ENCODE measurements at places on chromosomes 1 and 21.

DNA sequence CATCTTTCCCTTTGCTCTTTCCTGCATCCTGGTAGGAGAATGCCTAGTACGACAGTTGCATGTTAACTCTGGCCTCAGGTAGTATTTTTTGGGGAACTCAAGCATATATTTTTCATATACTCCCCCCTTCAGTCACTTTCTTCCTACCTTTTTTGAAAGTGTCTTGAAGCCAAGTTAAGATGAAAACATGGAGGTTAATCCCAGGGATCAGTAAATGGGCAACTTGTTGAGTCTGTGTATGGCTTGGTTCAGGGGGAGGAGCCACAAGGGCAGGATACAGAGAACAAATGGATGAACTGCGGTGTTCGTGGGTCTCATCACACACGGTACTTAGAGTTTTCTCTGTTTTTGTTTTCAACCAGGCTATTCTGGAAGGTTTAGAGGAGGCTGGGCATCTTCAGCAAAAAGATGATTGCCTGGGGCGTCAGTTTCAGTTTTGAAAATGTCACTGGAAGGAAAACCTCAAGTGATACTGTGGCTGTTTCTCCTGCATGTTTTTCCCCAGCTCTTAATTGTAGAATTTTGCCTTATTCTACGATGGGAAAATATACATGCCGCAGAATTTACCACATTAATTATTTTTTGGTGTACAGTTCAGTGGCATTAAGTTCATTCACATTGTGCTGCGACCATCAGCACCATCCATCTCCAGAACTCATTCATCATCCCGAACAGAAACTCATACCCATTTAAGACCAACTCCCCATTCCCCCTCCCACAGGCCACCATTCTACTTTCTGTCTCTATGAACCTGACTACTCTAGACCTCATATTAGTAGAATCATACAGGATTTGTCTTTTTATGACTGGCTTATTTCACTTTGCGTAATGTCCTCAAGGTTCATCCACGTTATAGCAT, 71.5 kb downstream of the MAP10 start:
- DNase-seq, result no peak

DNA sequence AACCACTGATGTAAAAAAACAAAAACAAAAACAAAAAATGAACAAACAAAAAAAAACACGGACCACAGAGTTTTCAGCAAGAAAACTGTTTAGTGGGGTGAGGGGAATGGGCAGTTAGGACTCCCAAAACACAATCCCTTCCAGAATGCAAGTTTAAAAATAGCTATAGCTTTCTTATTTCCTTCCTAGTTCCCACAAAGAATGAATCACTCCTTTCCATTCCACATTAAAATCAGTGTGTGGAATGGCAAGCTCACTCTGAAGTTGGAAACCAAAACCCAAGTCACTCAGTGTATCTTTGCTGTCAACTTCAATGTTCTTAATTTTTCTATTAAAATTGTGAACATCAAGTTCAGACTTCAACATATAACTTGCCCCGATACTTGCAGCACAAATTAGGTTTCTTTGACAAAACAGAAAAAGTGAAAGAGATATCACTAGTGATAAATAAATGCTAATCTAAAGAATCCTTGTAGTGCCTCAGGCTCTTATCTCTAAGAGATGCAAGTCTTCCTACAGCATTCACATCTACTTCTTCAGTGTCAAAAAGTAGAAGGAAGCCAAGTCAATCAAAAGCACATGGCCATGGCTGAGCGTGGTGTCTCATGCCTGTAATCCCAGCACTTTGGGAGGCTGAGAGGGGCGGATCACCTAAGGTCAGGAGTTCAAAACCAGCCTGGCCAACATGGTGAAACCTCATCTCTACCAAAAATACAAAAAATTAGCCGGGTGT, 45.5 kb downstream of the TOR3A start:
- DNase-seq, result no peak

DNA sequence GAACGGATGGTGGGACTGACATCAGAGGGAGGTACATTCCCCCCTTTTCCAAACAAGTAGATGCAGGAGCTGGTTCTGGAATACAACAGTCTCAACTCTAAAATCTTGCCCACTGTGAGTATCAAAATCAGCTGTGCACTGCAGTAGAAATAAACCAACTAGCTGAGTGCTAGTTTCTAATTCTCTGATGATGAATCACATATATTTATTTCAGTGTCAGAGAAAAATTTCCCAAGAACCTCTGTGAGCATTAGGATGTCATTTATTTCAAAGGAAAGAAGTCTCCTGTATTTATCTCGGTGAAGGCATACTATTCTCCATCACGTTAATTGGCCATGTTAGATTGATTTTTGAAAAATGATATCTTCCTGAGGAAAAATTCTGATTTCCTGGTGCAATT, 67.1 kb downstream of the LHX9 start:
- DNase-seq, result no peak

GRCh38 chr1:194295685-194296084, 1109.3 kb upstream of the B3GALT2 start:
- DNase-seq, result peak; percentile 5

DNA sequence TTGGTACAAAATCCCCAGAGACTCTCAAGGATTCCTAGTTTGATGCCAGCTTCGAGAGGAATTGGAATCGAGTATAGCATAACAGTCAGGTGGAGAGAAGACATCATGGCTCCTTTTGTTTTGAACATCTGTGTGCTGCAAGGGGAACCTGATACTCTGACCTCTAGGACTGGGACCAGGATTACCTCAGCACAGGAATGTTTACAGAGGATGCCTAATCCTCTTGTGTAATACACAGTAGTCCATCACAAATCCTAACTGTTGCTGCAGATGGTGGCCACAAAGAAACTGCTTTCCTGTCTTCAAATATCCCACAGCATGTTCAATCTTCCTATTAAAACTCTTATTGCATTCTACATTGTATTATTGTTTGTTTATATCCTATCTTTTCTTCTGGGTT, 111.8 kb upstream of the PRMT6 start:
- DNase-seq, result no peak

DNA sequence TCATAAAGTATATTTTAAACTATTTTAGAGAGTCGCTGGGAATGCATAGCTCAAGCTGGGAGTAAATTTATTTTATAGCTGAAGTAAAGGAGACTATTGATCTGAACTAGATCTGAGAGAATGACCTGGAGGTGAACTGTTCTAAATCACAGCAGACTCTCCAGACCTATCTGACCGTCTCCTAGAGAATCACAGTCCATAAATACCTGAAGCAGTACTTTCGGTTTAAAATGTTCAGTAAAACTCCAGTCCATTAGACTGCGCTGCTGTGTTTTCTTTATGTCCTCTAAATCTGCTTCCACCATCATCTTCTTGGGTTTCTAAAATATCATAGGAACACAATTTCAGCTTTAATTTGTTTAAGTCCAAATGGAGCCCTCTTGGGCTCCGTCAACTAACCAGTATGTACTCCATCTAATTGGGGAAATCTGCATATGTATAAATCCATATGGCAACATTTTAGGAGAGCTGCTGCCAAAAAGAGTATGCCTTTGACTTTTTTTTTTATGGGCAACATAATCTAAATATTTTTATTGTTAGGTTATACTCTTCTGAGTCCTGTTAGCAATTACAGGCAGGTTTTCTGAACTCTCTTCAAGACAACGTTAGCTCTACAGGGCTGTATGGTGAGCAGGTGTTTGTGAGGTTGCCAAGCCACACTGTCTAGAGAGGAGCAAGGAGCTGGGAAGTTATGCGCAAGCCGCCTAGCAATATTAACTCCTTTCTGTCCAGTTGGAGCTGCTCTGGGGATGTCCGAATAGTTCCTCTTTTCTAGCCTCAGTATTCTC, 111.2 kb downstream of the SPAG17 start:
- no peak for DNase-seq

GRCh38 chr1:33321178-33321577, 280 bp upstream of the A3GALT2 start:
- DNase-seq, result no peak

GRCh38 chr1:40404670-40405462, 31.3 kb downstream of the SMAP2 start:
- DNase-seq, result peak; percentile 37

DNA sequence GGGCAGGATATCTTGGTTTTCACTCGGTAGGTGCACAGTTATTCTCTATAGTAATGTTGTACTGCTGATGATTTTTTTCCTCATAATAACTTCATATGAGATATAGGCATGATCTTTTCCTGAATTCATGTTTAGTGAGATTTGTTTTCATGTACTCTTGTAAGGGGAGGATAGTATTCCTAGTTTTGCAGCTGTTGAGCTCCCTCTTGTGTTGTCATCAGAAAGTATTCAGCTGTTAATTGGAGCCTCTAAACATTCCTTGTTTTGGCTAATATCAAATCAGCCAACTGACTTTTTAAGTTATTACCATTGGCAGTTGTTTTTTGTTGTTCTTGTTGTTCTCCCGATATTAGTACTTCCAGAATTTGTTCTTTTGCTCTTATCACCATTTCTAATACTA, 24.4 kb downstream of the OR10R2 start:
- no peak for DNase-seq

DNA sequence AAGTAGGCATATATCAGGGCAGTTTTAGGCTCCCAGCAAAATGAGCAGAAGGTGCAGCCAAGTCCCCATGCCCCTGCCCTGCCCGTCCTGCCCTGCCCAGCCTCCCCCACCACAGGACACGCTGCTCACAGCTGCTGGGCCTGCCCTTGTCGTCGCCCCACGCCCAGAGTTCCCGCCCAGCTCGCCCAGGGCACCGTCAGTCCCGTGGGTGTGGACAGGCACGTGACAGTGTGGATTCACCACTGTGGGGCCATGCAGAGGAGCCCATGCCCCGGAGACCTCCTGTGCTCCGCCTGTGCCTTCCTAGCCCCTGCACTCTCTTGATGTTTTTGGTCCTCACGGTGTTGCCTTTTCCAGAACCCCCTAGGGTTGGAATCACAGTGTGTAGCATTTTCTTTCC, 7.0 kb downstream of the FAAP20 start:
- no peak for DNase-seq

GRCh38 chr1:115740811-115741210, 27.7 kb downstream of the CASQ2 start:
- DNase-seq, result no peak

GRCh38 chr1:93566227-93566626, 115.4 kb downstream of the BCAR3 start:
- no peak for DNase-seq

GRCh38 chr1:23562137-23562876, 3.0 kb upstream of the ID3 start:
- peak; percentile 68 for DNase-seq

DNA sequence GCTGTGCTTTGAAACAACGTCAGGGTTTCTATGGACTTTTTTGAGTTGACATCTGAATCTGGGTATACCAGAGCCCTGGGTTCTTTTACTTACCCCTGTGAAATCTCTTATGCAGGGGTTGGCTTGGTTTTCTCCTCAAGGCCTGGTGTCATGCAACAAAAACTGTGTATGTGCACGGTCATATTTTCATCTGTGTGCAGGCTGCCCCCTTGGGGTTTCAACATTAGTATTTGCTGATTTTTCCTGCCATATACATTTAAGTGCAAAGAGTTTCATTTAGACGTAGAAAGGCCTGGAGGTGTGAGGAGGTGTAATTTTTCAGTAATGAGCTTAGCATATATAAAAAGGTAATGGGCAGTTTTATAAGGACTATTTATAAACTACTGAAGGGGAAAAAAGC, 22.0 kb upstream of the ZBTB18 start:
- DNase-seq, result no peak

DNA sequence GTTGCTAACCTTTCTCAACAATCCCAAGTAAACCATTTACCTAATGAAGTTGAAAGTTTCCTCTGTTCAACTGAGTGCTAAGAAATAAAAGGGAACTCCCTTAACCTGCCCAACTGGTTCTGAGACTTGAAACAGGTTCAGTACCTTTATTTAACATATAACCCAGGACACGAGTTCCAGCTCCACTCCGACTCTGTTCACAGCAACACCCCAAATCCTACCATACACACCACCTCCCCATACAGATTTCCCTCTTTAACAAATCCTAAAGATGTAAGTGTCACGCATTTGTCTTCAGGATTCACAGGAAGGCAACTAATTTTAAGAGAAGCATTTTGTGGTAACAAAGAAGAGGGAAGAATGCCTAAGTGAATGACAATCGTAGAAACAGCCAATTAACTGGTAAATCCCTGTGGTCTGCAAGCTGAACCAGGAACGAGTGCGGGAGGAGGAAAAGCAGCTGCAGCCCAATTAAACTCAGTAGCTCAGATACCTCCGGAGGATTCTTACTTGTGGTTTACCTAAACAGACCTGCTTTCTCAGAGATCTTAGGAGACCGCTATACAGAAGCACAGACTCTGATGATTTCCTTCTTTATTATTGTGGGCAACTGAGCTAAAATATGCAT, 134.5 kb upstream of the MAGI3 start:
- DNase-seq, result no peak

- no peak for DNase-seq
These were observed 50.8 kb downstream of the TGFB2 start for GRCh38 chr1:218395916-218396315.

DNA sequence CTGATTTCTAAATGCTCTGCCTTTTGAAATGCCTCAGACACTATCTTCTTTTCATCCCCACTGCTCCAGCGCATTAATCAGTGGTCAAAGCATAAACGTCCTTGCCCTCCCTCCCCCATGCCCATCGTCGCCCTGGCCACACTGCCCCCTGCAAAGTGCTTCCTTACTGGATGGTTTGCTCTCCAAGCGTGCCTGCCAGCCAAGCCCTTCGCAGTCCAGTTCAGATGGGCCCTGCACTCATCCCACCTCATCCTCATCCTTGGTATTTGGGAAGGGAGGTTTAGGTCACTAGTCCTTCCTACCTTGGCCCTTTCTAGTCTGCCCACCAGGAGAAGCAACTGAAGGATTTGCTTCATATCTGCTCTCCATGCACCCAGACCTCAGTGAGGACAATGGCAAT, 3.1 kb downstream of the GJA4 start:
- DNase-seq, result no peak

GRCh38 chr1:180889325-180889724, 23.4 kb upstream of the KIAA1614 start:
- DNase-seq, result no peak

- DNase-seq, result no peak
These were observed 31.3 kb downstream of the CCN1 start for GRCh38 chr1:85611856-85612255.

GRCh38 chr21:32548978-32549377, 36.3 kb downstream of the TCP10L start:
- no peak for DNase-seq

DNA sequence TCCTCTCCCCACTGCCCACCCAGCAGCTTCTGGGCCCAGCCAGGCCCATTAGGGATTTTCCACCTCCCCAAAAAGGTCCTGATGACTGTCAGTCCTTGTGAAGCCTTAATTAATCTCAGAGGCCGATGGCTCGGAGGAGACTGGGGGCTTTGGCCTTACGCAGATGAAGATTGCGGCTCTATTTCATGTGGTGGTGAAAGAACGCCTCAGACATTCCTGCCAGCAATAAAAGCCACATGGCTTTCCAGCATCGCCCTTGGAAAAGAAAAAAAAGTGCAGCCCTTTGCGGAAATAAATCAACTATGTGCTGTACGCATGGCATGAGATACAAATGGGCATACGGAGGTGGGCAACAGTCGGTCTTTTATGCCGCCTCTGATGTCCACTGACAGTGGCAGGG, 6.6 kb upstream of the RUNX3 start:
- no peak for DNase-seq
